NCI-H446 (cell line): ENCODE measurements at places on chromosomes 3 and 15.
A peak's percentile ranks its signal among the peaks of the same experiment; 100 is the strongest.

GRCh38 chr3:61340931-61341461, 89.7 kb upstream of the FHIT start:
- no peak for DNase-seq

GRCh38 chr3:62882676-62883200, 7.5 kb upstream of the CADPS start:
- no peak for DNase-seq

DNA sequence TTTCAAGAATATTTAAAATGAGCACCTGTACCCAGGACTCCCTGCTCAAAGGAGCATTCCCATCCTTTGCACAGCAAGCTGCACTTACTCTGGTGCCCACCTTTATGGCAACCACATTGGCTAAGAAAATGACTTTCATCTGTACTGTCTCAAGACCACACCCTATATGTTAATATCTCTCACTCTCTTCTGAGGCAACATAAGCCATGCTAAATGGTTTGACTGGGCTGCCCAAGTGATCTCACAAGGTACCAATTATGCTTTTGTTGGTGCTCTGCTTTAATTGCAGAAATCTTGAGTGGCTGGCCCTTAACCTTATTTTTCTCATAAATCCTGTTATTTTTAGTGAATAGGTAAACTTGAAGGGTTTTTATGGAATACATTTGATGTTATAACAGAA, 17.7 kb downstream of the RYK start:
- DNase-seq, result no peak

- DNase-seq, result no peak
Measured at GRCh38 chr3:133189893-133190292, 151.7 kb downstream of the TMEM108 start.

GRCh38 chr3:14929310-14930074, 17.9 kb upstream of the NR2C2 start:
- DNase-seq, result no peak

DNA sequence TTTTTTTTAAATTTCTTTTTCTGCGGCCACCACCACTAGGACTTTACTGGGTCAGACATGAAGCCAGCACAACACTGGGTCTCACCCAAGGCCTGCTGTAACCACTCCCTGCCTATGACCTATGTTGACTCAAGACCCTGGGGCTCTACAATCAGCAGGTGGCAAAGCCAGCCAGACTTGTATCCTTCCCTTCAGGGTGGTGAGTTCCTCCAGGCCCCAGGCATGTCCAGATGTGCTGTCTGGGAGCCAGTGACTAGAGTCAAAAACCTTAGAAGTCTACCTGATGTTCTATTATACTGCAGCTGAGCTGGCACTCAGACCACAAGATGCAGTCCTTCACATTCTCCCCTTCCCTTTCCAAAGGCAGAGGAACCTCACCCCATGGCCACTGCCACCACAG, 31.6 kb upstream of the CLDN18 start:
- DNase-seq, result no peak

DNA sequence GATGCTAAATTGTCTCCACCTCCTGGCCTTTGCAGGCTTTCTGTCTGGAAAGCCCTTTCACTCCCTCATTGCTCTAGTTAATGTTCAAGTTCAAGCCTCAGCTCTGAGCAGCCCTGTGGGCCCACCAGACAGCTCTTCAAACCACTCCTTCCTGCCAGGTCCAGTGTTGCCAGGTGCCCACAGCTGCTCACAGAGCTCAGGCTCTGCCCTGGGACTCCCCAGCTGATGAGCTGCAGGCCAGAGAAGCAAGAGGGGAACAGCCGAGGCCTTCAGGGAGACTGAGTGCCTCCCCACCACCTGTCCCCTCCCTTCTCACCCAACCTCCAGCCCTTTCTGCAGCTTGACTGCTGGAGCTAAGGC, 1.3 kb upstream of the ZBTB47 start:
- no peak for DNase-seq

GRCh38 chr15:91102546-91103330, 2.7 kb downstream of the SV2B start:
- no peak for DNase-seq

DNA sequence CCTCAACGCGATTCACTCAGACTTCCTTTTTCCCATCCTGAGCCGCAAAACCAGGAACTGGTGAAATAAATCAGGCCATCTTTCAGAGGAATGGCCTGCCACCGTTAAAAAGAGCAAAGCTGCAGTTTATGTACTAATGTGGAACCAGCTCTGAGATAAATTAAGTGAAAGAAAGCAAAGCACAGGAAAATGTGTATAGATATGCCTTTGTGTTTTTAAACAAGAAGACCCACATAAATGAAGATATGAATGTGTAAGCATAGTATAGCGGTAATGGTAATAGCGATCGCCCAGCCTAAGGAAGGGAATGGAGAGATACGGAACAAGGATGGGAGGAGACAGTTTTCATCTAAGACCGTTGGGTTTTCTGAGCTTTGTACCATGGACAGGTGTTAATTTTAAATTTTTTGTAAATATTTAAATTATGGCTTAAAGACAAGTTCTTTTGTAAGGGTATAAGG, 30.8 kb upstream of the RPN1 start:
- DNase-seq, result peak; percentile 56

DNA sequence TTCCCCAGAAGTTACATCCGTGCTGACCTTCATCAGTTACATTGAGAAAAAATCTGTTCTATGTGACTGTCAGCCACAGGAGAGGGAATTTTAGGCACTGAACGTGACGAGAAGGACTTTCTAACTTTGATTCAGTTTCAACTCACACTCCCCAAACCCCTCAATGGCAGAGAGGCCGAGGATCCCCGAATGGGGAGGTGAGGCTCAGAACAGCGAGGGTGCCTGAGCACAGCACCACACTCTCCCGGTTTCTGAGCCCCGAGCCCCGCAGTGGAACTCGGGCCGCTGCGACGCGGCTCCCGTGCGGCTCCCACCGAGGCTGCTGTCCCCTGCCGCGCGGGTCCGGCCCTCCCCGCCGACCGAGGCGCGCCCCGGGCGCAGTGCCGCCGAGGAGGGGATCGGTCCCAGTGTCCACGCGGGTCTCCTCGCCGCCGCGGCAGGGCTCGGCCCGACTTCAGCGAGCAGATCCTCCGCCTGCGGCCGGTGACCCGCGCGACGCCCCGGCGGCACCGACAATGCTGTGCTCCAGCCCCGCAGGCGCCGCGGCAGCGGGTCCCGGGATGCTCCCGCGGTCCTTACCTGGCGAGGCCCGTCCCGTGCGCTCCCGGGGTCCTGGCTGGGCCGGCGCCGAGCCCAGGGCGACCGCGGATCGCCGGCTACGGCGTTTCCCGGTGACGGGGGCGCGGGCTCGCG, 439 bp downstream of the CTXND1 start:
- no peak for DNase-seq

DNA sequence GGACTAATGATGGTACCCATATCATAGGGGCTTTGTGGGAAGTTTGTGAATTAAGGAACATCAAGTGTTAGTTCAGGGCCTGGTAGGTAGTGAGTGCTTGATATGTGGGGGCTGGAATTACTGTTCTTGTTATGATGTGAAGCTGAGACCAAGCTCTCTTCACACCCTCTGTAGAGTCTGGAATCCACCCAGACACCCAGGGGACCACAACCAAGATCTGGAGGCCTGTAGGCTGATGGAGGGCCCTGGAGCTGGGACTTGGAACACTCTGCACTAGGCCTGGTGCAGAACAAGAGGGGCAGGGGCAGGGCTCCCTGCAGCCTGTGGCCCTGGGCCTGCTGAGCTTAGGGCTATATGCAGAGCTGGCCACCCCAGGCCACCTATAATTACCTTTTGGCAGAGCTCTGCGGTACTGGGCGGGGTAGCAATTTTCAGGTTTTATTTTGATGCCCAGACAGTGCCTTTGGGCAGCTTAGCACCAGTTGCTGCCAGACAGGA, 13.1 kb upstream of the PRKCD start:
- no peak for DNase-seq

DNA sequence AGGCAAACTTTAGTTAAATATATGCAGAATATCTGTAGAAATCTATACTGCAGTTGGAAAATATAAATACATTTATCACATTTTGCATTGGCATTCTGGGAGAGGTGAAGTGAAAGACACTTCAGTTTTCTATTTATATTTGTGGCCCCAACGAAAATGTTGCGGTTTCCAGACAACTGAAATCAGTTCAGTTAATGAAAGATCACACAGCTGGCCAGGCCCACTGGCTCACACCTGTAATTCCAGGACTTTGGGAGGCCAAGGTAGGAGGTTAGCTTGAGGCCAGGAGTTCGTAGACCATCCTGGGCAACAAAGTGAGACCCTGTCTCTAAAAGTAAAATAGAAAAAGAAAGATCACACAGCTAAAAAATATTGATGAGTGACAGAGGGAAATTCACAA, 11.9 kb upstream of the CLASP2 start:
- DNase-seq, result no peak

DNA sequence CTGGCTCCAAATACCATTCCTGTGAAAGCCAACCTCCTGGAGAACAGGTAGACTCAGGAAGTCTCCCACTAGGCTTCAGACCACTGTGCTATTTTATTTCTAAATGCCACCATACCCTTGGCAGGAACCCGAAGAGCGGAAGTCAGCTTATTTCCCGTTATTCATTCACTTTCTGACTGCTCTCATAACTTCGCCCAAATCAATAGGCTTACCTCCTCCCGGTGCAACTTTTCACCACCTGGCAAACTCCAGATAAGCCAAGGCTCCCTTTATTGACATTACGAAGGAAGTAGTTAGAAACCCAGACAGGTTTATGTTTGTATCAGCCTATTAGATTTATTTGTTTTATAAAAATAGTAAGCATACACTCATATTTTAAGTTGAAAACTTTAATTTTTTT, 3.3 kb upstream of the CCDC54 start:
- DNase-seq, result no peak

DNA sequence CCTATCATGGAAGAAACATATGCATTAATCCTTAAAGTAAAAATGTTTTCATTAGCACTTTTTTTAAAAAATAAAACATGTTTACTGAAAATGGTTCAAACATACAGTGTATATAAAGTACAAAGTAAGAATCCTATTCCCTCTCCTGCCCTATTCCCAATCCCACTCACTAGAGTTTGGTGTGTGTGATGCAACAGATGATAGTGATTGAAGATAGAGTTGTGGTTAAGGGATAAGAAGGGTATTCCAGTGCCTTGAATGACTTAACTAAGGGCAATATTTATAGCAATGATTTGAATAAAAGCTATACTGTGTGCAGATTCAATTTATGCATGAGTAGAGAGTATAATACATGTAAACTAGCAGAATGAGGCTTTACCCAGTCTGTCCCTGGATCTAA, 18.1 kb downstream of the ZNF280D start:
- no peak for DNase-seq

DNA sequence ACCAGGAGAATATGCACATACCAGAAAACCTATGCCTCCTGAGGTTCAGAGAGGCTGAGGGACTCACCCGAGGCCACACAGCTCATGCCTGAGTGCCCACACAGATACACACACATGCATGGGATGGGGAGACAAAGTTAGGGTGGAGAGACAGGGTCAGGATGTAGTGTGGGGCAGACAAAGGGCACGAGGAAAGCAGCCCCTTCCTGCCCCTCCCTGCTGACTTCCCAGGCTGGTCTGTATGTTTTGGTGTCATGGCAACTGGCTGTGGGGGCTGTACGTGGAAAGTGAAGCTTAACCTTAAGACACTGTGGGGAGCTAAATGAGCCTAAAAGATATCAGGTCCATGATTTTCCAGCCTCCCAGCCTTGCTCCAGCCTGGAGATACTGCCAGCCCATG, 57.8 kb downstream of the EPHB3 start:
- DNase-seq, result no peak

DNA sequence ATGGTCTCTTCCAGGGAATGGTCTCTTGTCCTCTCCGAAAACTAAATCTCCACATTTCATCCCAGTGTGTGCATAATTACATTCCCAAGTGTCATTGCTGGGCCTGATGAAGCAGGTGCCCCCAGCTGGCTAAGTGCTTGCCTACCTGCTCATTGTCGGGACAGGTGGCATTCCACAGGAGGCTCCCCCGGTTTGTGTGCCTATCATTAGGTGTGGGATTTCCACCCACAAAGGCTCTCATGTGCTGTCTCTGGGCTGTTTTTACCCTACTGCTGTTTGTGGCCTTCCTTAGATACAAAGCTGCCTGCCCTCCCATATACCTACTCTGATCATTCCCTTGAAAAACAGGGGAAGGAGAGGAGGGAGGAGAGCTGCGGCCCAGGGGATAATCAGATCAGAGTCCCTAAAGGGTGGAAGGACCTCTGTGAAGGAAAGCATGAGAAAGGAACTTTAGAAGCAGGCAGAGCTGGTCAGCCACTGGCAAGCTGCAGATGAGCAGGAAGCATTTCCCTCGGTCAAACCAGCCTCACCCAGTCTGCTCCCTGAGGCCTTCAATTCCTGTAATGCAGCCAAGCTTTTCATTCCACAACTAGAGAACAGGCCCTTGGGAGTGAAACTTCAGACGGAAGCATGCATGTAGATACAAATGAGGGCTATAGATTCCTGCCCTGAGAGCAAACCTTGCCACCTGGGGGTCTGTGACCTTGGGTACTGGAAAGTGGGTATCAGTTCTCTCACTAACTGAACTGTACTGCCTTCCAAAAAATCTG, 60.7 kb upstream of the HEG1 start:
- peak; percentile 43 for DNase-seq

GRCh38 chr15:85361323-85361722, 19.1 kb upstream of the AKAP13 start:
- DNase-seq, result no peak

- peak; percentile 9 for DNase-seq
Measured at GRCh38 chr3:58052373-58053273, 44.4 kb downstream of the FLNB start.

- no peak for DNase-seq
Measured at GRCh38 chr3:48013288-48013980, 2.8 kb downstream of the MAP4 start.

- DNase-seq, result peak; percentile 43
Measured at GRCh38 chr3:155418407-155418806, 124.9 kb upstream of the STRIT1 start.

- DNase-seq, result no peak
Measured at GRCh38 chr3:69719587-69720122, 19.6 kb upstream of the MITF start.

DNA sequence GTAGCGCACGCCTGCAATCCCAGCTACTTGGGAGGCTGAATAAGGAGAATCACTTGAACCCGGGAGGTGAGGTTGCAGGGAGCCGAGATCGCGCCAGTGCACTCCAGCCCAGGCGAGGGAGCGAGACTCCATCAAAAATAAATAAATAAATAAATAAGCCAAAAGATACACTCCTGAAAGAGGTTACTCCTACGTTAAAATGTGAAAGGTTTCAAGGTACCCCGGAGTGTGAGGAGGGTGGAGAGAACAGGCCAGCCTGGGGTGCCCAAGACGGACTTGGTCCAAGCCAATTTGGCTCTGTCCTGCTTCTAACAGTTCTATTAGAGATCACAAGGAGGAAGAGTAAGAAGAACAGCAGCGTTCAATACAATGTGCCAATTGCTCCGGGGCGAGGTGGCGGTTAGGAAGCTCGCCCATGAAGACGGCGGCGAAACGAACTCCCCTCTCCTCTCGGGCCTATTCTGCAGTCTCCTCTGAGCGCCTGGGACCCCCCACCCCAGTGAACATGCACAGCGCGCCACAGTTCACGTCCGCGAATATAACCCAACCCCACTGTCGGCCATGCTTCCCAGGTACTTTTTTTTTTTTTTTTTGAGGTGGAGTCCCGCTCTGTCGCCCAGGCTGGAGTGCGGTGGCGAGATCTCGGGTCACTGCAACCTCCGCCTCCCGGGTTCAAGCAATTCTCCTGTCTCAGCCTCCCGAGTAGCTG, 942 bp downstream of the ELP6 start:
- no peak for DNase-seq

- no peak for DNase-seq
Measured at GRCh38 chr15:44145495-44145894, 49.6 kb downstream of the FRMD5 start.

GRCh38 chr3:58152225-58153015, 58.4 kb downstream of the DNASE1L3 start:
- DNase-seq, result no peak

- DNase-seq, result no peak
Measured at GRCh38 chr3:72009851-72010443, 225.0 kb upstream of the PROK2 start.
